Astrocyte (in vitro differentiated cells and primary cell): ENCODE measurements at places on chromosomes 7 and 10. TPM values are rescaled to one million over a fixed set of nuclear protein-coding genes. Genes with fewer than 3 reads are reported as not detected.

DNA sequence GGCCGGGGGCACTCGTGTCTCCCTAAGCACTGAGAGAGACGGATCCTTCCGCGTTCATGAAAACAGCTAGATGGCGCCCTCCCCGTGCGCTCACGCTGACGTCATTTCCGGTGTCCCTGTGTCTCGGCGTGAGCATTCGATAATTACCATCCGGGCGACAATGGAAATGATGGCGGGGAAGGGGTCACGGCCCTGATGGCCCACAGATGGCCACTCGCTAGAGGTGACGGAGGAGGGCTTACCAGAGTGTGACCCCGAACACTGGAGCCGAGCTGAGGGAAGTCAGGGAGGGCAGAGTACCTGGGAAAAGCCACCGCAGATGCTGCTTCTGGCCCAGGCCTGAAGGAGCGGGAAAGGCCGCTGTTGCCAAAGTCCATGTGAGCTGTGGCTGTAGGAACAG, 222.9 kb downstream of the TCERG1L start:
- no peak for DNase-seq
- H3K4me1 ChIP-seq = no peaks in the 10 kb centered on the region
- no peaks in the 10 kb centered on the region for H3K36me3 ChIP-seq

CHST12 gene
- 18.5 and 22.0 TPM in 2 replicates for total RNA-seq

CTAGE8 gene
- total RNA-seq = 0.96 and 0.98 TPM in 2 replicates

DNA sequence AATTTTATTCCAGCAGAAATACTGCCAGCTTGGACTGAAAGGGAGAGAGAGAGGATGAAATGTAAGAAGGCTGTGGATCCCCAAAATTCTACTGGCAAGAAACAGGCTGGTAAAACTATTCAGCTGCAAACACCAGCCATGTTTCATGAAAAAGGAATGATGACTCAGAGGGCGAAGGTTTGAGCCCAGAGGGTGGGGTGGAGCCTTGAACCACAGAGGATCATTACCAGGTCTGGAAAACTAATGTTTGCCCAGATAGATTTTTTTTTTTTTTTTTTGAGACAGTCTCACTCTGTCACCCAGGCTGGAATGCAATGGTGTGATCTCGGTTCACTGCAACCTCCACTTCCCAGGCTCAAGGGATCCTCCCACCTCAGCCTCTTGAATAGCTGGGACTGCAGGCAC, 41.7 kb upstream of the NRF1 start:
- H3K4me3 ChIP-seq = no peak overlapping the region
- peak; percentile 91 for DNase-seq
- peaks cover 3% of the 10 kb centered on the region for H3K27me3 ChIP-seq
- peaks cover 11% of the 10 kb centered on the region for H3K4me1 ChIP-seq

GRCh38 chr7:127844707-127845331, 186.4 kb downstream of the LRRC4 start:
- peaks cover 3% of the 10 kb centered on the region for H3K36me3 ChIP-seq
- DNase-seq = peak; percentile 59
- no peak overlapping the region for H3K4me3 ChIP-seq
- no peaks in the 10 kb centered on the region for H3K27me3 ChIP-seq
- no peak overlapping the region for H3K27ac ChIP-seq
- peaks cover 16% of the 10 kb centered on the region for H3K4me1 ChIP-seq

DNA sequence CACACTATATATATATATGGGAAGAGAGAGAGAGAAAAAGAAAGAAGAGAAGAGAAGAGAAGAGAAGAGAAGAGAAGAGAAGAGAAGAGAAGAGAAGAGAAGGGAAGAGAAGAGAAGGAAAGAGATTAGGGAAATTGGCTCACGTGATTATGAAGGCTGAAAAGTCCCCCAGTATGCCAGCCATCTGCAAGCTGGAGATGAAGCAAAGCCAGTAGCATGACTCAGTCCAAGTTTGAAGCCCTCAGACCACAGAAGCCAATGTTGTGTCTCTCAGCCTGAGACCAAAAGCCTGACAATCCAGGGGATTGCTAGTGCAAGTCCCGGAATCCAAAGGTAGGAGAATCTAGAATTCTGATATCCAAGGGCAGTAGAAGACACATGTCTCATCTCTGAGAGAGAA, 206.3 kb upstream of the PRSS1 start:
- peak overlapping the region; percentile 19 for H3K27ac ChIP-seq
- H3K27me3 ChIP-seq = no peaks in the 10 kb centered on the region
- no peak overlapping the region for H3K4me3 ChIP-seq
- H3K4me1 ChIP-seq = peaks cover 26% of the 10 kb centered on the region
- peak; percentile 71 for DNase-seq

GDF10 gene
- 2.2 and 6.1 TPM in 2 replicates for total RNA-seq

DNA sequence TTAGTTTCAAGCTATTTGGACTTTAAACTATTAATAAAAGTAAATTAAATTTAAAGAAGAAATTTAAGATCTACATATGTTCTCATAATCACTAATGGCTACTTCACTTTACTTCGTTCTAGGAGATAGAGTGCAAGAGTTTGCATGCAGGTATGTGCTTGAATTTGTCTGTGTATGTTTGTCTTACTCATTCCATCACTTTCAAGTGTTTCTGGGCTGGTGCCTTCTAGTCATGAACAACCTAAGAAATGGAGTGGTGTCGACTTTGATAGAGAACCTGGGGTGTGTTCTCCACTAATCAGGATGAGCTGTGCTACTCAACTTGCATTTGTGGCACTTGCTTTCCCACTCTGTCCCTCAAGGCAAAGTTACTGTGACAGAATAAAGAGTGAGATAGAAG, 169.9 kb downstream of the KCND2 start:
- no peak overlapping the region for H3K27ac ChIP-seq
- H3K36me3 ChIP-seq = no peaks in the 10 kb centered on the region
- no peak overlapping the region for H3K4me3 ChIP-seq
- no peak for DNase-seq

TWNK gene
- 12.9 TPM in 2 replicates for total RNA-seq

- no peak overlapping the region for H3K27ac ChIP-seq
- no peaks in the 10 kb centered on the region for H3K4me1 ChIP-seq
- DNase-seq = peak; percentile 9
- H3K4me3 ChIP-seq = no peak overlapping the region
These were observed 483.9 kb downstream of the AUTS2 start for GRCh38 chr7:70082099-70082611.

KCND2 gene
- total RNA-seq = 0.24 and 0.30 TPM in 2 replicates

GRCh38 chr7:20650782-20651181, 35.3 kb downstream of the ABCB5 start:
- no peaks in the 10 kb centered on the region for H3K4me1 ChIP-seq
- DNase-seq = no peak
- no peak overlapping the region for H3K27ac ChIP-seq
- no peaks in the 10 kb centered on the region for H3K27me3 ChIP-seq

GRCh38 chr10:36148207-36148606, 506.1 kb upstream of the FZD8 start:
- no peaks in the 10 kb centered on the region for H3K27me3 ChIP-seq
- H3K36me3 ChIP-seq = no peaks in the 10 kb centered on the region
- no peak overlapping the region for H3K4me3 ChIP-seq
- DNase-seq = no peak

TRRAP gene
- total RNA-seq = 33.4 and 33.5 TPM in 2 replicates

GRCh38 chr7:27693794-27694193, 31.1 kb upstream of the HIBADH start:
- no peak overlapping the region for H3K27ac ChIP-seq
- no peak for DNase-seq
- H3K4me1 ChIP-seq = no peaks in the 10 kb centered on the region
- H3K4me3 ChIP-seq = no peak overlapping the region
- H3K27me3 ChIP-seq = no peaks in the 10 kb centered on the region
- H3K36me3 ChIP-seq = no peaks in the 10 kb centered on the region

GRCh38 chr7:27697861-27698430, 35.3 kb upstream of the HIBADH start:
- no peak overlapping the region for H3K4me3 ChIP-seq
- no peak for DNase-seq
- no peaks in the 10 kb centered on the region for H3K4me1 ChIP-seq
- no peaks in the 10 kb centered on the region for H3K36me3 ChIP-seq
- H3K27ac ChIP-seq = no peak overlapping the region

- H3K27me3 ChIP-seq = no peaks in the 10 kb centered on the region
- H3K36me3 ChIP-seq = no peaks in the 10 kb centered on the region
- no peak overlapping the region for H3K4me3 ChIP-seq
- DNase-seq = peak; percentile 54
- H3K27ac ChIP-seq = no peak overlapping the region
These were observed 26.7 kb downstream of the TMEM273 start for GRCh38 chr10:49161411-49161997.

- no peak overlapping the region for H3K4me3 ChIP-seq
- no peak overlapping the region for H3K27ac ChIP-seq
These were observed 28.4 kb downstream of the DNAJC9 start for GRCh38 chr10:73218431-73219191.

DNA sequence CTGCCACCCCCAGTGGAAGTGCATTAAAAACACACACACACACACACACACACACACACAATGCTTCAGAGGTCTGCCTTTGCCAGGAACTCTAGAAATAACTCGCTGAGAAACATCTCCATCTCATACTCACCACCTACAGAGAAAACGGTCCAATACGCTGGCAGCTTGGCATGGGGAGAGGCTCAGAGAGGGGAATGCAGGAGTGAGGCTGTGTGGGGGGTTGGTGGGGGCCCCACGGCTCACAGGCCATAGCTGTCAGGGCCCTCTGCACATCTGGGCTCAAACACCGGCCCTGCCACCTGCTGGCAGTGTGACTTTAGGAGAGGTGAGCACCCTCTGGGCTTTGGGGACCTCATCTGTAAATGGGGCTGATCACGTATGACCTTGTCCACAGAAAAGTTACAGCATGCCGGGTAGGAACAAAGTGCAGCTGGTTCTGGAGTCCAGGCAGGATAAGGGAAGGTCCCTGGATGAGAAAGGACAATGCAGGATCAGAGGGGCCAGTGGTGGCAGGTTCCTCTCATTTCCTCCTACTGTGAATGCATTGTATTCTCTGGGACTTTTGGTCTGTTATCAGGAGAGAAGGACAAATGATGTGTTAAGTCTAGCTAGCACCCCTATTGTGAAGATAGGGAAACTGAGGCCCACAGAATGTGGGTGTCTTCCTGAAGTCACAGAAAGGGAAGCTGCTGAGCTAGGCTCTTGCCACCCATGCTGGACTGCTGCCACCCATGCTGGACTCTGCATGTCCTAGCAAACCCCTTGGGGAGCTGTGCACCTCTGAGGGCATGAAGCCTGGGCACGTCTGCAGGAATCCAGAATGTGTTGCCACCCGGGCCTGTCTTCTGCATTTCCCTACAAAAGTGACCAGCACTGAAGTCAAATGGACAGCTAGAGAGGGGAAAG, 404.6 kb downstream of the RPS24 start:
- DNase-seq = no peak
- peaks cover 24% of the 10 kb centered on the region for H3K27me3 ChIP-seq
- no peaks in the 10 kb centered on the region for H3K4me1 ChIP-seq

DNA sequence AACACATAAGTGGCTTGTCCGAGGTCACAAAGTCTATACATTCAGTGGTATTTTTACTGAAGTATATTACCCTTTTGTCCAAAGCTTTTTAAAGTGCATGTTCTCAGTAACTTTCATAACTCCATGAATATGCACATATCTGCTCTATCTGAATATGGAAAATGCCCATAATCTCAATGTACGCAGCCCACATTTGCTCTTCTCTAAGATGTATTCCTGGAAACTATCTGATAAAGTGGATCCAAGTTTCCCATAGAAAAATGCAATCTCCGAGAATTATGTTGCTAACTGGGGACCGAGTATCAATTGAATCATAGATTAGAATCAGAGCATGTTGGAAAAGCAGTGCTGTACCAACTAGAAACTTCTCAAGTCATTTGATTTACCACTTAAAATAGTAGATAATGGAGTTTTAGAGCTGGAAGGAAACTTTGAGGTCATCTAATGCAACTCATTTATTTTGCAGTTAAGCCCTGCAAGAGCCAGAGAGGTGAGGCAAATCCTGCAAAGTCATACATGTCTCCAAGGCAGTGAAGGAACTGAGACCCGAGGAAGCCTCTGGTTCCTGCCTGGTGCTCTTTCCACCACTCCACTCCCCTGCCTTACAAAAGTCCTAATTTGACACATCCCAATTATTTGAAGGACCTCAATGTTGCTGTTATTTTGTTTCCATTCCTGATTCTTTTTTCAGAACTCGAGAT, 69.4 kb downstream of the CYCS start:
- H3K4me1 ChIP-seq = no peaks in the 10 kb centered on the region
- peaks cover 5% of the 10 kb centered on the region for H3K27me3 ChIP-seq
- no peak for DNase-seq
- H3K27ac ChIP-seq = no peak overlapping the region

DNA sequence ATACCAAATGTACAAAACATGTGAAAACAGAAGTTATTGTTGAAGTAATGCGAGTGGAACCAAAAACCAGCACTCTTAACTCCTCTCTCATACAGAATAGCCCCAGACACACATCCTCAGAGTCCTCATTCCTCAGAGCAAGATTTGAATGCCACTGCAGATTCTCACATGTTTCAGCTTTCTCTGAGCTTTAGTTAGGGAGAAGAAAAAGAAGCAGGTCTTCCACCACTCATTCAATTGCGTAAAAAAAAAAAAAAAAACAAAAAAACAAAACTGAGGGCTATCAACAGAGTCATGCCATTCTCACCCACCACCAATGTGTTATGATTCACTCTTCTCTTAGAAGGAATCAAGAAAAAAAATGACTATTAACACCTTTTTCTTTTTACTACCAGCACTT, 287.7 kb downstream of the IPMK start:
- H3K4me3 ChIP-seq = no peak overlapping the region
- peak; percentile 39 for DNase-seq
- H3K4me1 ChIP-seq = no peaks in the 10 kb centered on the region

RBAK gene
- total RNA-seq = 11.9 and 12.0 TPM in 2 replicates

DNA sequence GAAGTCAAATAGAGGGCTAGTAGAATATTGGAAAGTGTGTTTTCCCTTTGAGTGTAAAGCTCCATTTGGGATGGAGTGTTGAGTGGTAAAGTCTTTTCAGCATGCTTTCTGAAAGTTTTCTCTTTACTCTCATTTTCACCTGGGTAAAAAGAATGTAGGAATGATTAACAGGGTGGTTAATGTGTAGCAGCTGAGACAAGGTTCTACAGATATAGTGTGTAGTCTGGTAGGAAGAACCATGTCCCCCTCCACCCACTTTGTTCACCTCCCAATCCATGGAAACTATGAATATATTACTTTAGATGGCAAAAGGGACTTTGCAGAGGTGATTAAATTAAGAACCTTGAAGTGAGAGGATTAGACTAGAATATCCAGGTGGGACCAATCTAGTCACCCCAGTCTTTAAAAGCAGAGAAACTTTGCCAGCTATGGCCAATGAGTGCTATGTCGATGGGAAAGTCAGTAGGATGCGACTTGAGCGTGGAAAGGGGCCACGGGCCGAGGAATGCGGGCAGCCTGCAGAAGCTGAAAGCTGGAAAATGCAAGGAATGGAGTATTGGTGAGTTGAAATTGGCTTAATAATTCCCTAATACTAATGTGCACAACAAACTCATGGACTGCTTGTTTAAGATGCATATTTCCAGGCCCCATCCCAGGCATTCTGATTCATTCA, 166.3 kb upstream of the AHR start:
- no peaks in the 10 kb centered on the region for H3K36me3 ChIP-seq
- no peaks in the 10 kb centered on the region for H3K27me3 ChIP-seq

NPVF gene
- total RNA-seq = not detected in 2 replicates

PDZD8 gene
- 29.2 and 31.3 TPM in 2 replicates for total RNA-seq
